Hematopoietic multipotent progenitor cell (in vitro differentiated cells): ENCODE measurements at places on chromosomes 6 and 20.

- no peak for DNase-seq
These were observed 209.0 kb downstream of the SYNE1 start for GRCh38 chr6:152428126-152428525.

DNA sequence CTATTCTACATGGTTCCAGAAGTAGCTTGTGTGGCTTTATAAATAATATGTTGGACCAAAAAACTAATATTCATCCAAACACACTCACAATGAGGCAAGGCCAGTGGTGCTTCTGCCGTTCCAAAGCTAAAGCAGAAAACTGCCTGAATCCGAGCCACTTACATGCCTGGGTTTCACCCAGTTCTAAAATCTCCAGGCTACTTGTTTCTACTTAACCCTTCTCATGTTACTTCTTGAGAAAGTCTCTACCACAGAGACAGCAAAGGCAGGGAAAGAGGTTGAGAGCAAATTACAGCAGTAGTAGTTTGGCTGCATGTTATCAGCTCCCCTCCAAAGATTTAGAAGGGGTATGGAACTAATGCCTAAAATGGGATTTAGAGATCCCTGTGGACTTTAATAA is 62.0 kb downstream of the FAXC start:
- no peak for DNase-seq

DNA sequence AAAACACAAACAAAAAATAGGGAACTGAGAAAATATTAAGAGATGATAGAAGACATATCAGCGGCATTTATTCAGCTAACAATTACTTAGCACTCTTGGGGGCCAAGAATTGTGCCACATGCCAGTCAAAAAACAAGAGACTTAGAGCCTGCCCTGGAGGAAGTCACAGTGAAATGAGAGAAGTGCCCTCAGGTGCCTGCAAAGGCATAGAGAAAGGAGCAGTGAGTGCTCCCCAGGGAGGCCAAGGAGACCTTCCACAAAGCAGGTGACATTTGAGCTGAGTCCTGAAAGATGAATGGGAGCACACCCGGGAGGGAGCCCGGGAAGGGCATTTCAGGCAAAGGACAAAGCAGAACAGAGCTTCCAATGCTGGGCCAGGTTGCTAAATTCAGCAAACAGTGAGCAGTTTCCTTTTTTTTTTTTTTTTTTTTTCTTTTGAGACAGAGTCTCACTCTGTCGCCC is 184.7 kb upstream of the JARID2 start:
- no peak for DNase-seq

GRCh38 chr6:91081452-91082067 is 494.7 kb upstream of the MAP3K7 start:
- peak; percentile 13 for DNase-seq

DNA sequence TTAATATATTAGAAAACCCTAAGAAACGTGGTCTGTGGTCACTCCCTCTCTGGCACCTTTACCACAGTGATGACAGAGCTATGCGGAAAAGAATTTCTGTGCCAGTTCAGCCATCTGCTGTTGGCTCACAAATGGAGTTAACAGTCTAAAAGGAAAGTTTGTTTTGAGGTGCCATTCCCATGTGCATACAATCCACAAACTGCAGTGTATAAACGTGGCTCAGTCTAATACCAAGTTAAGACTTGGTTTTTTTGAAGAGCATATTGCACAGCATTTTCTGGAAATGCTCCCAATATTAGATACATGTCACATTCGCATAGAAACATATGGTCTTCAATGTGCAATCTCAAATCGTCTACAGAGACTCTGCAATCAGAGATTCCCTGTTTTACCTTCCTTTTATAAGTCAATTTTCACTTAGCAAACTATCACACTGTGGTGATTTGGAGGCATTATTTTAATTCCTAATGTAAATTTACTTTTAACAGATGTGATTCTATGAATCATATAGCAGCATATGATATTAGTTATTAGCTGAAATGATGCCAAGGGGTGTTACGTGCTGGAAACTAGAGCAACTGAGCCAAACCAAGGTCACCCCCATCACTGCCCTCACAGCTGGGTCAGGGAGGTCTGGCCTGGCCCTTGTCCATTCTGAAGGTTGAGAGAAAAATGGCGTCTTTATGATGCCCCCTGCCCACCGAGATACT is 383.5 kb downstream of the PRKN start:
- no peak for DNase-seq

GRCh38 chr6:136511926-136512325 is 38.3 kb downstream of the MAP7 start:
- DNase-seq, result peak; percentile 32

GRCh38 chr6:48641544-48641943 is 530.5 kb upstream of the PTCHD4 start:
- no peak for DNase-seq

DNA sequence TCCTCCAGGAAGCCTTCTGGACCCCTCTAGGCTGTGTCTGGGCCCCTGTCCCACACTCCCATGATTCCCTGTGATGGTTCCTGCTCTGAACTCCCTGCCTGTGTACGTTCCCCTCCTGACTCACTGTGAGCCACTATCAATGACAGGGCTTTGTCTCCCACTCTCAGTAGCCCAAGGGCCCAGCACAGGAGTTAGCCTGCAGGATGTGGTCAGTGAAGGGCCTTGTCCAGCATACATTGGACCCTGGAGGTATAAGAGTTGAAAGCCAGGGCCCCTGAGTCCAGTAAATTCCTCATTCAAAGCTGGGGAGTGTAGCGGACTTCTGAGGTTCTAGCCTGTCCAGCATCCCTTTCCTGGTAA is 19.0 kb downstream of the ZBP1 start:
- DNase-seq, result no peak

GRCh38 chr20:18839507-18840247 is 26.1 kb downstream of the SCP2D1 start:
- no peak for DNase-seq

DNA sequence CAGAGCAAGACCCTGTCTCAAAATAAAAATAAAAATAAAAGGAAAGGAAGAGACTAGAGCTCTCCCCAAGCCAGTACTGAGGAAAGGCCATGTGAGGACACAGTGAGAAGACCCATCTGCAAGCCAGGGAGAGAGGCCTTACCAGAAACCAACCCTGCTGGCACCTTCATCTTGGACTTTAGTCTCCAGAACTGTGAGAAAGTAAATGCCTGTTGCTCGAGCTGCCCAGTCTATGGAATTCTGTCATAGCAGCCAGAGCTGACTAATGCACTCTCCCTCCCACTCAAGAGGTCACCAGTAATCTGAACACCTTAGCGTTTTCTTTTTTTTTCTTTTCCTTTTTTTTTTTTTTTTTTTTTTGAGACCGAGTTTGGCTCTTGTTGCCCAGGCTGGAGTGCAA is 7.3 kb upstream of the PRPH2 start:
- no peak for DNase-seq

DNA sequence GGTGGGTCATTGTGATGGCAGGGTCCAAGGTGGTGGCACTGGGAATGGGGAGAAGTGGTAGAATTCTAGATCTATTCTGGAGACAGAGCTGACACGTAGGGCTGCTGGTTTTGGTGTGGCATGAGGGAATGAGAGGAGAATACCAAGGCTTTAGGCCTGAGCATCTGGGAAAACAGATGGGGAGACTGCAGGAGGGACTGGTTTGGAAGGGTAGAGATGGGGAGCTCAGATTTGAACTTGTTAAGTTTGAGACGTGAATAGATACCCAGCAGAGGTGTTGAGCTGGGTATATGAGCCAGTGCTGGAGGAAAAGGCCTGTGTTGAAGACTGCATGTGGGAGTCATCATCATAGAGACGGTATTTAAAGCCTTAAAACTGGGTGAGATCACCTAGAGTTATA is 17.5 kb downstream of the TRMT6 start:
- no peak for DNase-seq

DNA sequence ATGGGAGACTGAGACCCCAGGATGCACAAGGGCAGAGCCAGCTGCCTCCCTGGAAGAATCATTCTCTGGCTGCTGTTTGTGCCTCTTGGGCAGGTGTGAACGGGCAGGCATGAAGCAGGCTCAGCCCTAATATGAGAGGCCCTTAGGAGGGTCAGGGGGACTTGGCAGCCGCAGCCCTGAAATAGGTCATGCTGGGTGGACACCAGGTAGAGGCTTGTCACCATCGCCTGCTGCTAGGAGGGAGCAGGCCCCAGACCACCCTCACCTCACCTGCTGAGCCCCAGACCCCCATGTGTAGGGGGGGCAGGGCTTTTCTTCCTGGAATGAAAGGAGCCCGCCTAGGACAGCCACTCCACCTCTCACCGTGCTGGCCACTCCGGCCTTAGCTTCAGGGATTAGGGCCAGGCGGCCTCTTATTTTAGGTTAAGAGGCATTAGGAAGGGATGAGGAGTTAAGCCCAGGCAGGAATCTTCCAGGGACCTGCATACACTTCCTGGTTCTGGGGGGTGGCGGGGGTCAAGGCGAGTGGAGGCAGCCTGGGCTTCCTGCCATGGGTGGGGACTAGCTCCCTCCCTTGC is 92.4 kb downstream of the ASXL1 start:
- no peak for DNase-seq

DNA sequence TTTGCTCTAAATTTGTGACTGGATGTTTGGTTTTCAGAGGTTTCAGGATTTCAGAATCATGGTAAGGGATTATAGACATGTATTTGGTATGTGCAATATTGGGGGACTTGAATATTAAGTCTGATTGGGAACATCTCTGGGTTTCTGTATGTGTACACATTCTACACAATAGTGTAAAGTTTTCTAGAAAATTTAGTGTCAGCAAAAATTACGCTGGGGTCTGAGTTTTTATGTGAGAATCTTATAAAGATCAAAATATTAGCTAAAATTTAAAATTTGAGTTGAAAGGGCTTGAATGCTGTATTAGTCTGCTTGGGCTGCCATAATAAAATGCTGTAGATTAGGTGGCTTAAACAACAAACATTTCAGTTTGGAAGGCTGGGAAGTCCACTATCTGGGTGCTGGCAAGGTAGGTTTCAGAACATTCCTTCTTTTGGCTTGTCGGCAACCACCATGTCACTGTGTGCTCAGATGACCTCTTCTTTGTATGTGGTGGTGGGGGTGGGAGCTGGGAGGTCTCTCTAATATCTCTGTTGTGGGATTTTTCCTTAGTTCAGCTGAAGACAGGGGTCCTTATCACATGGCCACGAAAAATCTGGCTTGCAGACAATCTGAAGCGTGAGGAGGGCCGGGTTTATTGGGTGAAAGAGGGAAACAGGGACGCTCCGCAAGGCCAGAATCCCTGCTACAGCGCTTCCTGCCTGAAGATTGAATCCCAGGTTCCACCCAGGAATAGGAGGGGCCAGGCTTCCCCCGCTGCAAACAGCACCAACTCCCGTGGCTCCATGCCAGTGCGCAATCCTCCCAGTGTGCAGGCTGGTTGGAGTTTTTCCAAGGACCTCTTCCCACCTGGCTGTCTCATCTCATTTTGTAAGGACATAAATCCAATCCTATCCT is 299.7 kb downstream of the PLCB1 start:
- no peak for DNase-seq

DNA sequence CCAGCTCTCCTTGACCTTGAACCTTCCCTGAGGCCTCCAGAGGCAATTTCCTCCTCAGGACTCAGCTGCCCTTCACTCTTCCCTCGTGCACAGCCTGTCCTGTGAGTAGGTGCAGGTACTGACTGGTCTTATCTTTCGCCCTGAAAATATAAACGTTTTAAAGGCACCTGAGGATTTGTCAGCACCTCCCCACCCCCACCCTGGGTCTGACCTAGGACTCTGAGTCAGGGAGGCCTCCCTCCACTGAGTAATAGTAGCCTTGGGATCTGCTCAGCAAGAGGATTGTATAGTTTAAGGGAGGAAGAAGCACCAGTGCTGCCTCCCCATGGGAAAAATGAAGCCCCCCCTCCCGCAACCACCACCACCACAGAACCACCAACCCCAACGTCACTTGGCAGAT is 54.6 kb downstream of the PPARD start:
- no peak for DNase-seq

- no peak for DNase-seq
These were observed 11.4 kb downstream of the RMND1 start for GRCh38 chr6:151440498-151440897.

GRCh38 chr6:43887340-43887858 is 117.4 kb downstream of the VEGFA start:
- no peak for DNase-seq

DNA sequence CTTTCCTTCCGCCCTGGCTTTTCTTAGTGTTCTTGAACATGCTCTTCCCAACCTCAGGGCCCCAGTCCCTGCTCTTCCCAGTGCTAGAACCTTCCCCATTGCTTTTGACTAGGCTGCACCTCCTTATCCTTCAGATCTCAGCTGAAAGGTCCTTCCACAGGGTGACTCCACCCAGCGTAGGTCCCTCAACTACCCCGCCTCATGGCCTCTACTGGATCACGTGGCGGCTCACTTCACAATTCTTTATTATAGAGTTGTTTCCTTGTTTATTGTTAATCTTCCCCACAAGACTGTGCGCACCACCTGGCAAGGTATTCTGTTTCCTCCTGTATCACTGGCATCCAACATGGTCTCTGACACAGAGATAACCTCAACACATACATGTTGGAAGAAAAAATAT is 31.2 kb downstream of the TTLL9 start:
- DNase-seq, result no peak

GRCh38 chr6:56292505-56293181 is 45.3 kb upstream of the COL21A1 start:
- no peak for DNase-seq

- no peak for DNase-seq
These were observed 62.0 kb downstream of the FAM50B start for GRCh38 chr6:3911130-3911529.

DNA sequence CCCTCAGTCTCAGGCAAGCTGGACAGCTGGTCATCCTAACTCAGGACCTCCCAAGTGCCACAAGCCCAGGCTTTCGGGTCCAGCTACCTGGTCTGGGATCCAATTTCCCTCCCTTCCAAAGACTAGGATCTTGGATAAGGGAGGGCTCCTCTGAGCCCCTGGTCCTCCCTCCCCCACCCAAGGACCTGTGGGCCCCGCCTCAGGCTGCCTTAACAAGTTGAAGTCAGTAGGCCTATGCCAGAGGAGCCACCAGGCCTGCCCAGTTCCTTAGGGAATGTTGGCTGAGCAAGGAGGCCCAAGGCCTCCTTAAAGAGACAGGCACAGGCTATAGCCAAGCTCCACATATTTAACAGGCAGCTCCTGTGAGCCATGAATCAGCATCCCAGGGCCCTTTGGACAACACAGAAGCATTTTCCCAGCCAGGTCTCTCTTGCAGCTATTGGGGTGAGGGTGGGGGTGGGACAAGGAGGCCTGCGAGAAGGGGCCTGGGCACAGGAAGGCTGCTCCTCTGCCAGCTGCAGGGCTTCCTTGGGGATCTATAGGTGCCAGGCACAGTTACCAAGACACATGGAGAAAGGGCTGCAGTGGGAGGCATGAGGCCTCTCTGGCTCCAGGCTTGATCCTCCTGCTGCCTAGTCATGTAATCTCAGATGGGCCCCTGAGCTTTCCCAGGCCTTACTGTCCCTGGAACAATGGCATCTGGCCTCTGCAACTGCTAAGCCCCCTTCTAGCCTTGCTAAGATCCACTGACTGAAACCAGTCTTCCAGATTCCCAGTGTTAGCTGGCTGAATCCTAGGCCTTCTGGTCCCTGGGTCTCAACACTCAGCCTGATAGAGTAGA is 27.4 kb upstream of the NOL4L start:
- no peak for DNase-seq

DNA sequence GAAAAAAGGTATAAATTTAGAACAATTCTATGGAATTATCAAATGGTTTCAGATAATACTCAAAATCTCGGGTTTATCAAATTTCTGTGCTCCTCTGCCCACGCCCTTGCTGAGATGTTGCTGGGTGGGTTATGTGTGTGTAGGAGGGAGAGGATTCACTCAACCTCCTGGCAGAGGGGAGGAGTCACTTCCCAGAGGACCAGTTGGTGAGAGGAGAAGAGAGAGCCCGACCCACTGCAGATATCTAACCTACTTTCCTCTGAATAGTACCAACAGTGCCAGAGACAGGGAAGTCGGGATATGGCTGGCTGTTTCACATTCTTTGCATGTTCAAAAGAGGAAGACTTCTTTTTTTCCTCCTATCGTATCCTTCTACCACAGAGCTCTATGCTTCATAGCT is 187.1 kb upstream of the MAN1A1 start:
- DNase-seq, result no peak
